Esophagus muscularis mucosa (tissue), 4 donors: ENCODE measurements at places on chromosomes 7 and 10. TPM values are rescaled to one million over a fixed set of nuclear protein-coding genes. Genes with fewer than 3 reads are reported as not detected.

Gene GIMAP6
- 37.4 TPM for total RNA-seq

Gene OPALIN
- not detected for total RNA-seq

Gene ASB15
- not detected for total RNA-seq

Gene OR13A1
- not detected for total RNA-seq

Gene KNDC1
- total RNA-seq, result 1.2 TPM
